ENCODE measurements at places on chromosomes 12 and 14. TPM values are rescaled to one million over a fixed set of nuclear protein-coding genes. Genes with fewer than 3 reads are reported as not detected.

Gene CRACR2A
- total RNA-seq: 5.4 TPM

Gene CORO1C
- 114 TPM for total RNA-seq

Gene ATP5MC2
- total RNA-seq: 69.4 TPM

Gene LALBA
- total RNA-seq: not detected

Gene KRT7
- not detected for total RNA-seq

Gene OR6C2
- total RNA-seq: not detected

DNA sequence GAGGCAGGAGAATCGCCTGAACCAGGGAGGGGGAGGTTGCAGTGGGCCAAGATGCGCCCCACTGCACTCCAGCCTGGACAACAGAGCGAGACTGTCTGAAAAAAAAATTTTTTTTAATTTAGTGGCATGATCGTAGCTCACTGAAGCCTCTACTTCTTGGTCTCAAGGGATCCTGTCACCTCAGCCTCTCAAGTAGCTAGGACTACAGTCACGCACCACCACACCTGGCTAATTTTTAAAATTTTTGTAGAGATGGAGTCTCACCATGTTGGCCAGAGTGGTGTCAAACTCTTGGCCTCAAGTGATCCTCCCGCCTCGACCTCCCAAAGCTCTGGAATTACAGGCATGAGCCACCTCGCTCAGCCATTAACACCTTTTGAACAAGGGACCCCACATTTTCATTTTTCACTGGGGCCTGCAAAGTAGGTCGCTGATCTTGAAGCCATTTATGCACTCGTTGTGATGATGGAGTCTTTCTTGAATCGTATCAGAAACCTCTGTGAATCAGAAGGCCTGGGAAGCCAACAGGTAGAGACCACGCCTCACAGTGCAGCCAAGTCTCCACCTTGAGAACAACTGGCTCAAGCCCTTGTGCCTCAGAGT is 5.9 kb downstream of the HCAR1 start:
- no peak for DNase-seq

GRCh38 chr14:71473843-71474242 is 458.4 kb upstream of the RGS6 start:
- DNase-seq: no peak

- no peak for DNase-seq
These were observed at the start of gene CELA1 for GRCh38 chr12:51346581-51346980. TSS of gene CELA1 (minus strand) at chr12:51346679. CDS start at chr12:51346638, 41 bp downstream.

DNA sequence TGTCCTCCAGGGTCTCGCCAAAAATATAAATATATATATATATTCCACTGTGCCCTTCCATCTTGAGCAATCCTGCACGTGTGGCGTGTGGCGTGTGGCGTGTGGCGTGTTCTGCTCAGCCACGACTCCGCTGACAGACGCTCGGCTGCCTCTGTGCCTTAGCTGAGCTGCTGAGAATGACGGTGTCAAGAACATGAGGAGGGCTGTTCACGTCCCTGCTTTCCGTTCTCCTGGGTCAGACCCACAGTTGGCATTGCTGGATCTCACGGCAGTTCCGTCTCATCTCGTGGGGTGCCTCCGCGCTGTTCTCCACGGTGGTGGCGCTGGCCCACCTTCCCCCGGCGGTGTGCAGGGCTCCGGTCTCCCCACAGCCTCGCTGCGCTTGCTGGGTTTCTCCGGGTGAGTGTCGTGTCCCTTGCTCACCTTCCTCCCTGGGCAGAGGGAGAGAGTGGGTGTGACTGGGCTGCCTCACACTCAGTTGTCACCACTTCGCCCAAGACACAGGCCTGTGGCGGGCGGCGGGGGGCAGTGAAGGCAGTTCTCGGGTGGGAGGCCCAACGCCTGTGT is 9.4 kb downstream of the GPR132 start:
- no peak for DNase-seq

DNA sequence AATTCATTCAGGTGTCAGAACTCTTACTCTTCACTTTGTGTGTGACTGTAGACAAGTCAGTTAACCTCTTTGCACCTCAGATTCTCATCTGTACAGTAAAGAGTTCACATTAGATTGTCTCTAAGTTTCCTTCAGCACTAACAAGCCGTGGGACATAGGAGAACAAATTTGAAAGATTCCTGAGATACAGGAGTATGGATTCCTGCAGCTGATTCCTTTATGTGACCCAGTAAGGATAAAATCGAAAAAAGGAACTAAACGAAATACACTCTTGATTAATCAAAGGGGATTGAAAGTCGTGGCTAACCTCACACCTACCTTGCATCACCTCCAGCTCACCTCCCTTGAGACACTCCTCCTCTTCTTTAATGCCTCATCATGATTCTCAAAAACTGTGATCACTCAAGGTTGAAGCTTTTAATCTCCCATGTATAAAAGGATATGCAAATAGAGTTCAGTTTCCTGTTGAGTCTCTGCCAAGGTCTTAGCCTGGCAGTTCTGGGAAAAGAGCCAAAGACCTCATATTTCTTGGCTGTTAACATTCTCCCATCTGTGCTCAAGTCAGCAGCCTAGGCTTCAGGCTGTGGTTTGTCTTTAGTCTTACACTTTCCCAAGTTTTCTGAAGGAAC is 156.6 kb downstream of the DAD1 start:
- DNase-seq: peak; percentile 76

DNA sequence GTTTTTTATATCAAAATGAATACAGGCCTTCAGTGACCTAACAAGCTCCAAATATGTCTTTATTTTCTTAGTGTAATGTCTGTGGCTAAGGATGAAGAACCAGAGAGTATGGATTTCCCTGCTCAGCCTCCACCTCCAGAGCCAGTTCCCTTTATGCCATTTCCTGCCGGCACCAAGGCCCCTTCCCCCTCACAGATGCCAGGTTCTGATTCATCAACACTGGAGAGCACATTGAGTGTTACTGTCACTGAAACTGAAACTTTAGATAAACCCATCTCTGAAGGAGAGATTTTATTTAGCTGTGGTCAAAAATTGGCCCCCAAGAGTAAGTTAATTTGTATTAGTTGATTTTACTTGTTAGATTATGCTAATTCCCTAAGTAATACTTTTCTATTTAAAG is 61.0 kb downstream of the KIAA0586 start:
- DNase-seq: no peak

DNA sequence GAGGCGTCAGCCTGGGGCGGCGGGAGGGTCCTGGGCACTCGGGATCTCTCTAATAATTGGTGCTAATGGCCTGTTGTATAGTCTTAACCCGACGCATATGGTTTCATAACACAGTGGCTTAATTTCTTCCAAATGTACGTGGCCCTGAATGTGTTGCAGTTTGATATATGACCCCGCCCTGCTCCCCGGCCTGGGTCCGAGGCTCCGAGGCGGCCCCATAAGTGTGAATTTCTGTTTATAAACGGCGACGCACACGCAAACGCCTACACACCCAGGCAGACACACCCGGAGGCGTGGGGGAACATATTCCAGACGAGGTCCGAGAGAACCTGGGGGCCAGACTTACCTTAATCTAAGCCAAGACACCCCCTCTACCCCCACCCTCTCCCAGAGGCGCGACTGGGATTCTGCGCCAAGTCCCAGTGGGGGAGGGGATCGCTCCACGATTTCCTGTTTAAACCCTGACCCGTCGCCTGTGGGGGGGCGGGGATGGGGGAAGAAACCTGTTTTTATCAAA is 9.7 kb upstream of the HOXC6 start:
- no peak for DNase-seq

GRCh38 chr12:54386403-54387113 is 2.0 kb upstream of the ZNF385A start:
- no peak for DNase-seq

GRCh38 chr12:93964936-93965335 is 183.4 kb upstream of the PLXNC1 start:
- no peak for DNase-seq
